A549 treated with CpdA at 1 μM for 4 hours (cell line): ENCODE measurements at places on chromosomes 12 and 14. TPM values are rescaled to one million over a fixed set of nuclear protein-coding genes. Genes with fewer than 3 reads are reported as not detected.

Gene CLEC2A
- not detected in 5 replicates for total RNA-seq

Gene TEX52
- not detected in 5 replicates for total RNA-seq

Gene TSPAN19
- 0.31 TPM in 1 of 5 replicates, not detected in the others for total RNA-seq

Gene RNASE2
- not detected in 5 replicates for total RNA-seq

Gene COL2A1
- 0.02 to 0.15 TPM (median 0.08 TPM) in 3 of 5 replicates, not detected in the others for total RNA-seq

Gene TESPA1
- not detected in 5 replicates for total RNA-seq

Gene TPH2
- not detected in 5 replicates for total RNA-seq

Gene KLRF1
- not detected in 5 replicates for total RNA-seq

Gene MLF2
- total RNA-seq = 262 to 311 TPM (median 307 TPM) in 5 replicates

Gene SPIC
- not detected in 5 replicates for total RNA-seq

Gene SCYL2
- 16.7 to 22.6 TPM (median 20.4 TPM) in 5 replicates for total RNA-seq

Gene DPPA3
- not detected in 5 replicates for total RNA-seq

Gene EGLN3
- 3.9 to 5.3 TPM (median 4.4 TPM) in 5 replicates for total RNA-seq

Gene FBXO34
- total RNA-seq = 12.5 to 17.0 TPM (median 15.1 TPM) in 5 replicates

Gene LBHD2
- 0.17 TPM in 1 of 5 replicates, not detected in the others for total RNA-seq

Gene RBP5
- not detected in 5 replicates for total RNA-seq

Gene FAIM2
- 0.06 to 0.14 TPM in 2 of 5 replicates, not detected in the others for total RNA-seq

Gene WSCD2
- not detected in 5 replicates for total RNA-seq

Gene AQP6
- not detected in 5 replicates for total RNA-seq

Gene CAPZA3
- not detected in 5 replicates for total RNA-seq

Gene KRT2
- total RNA-seq = 0.03 TPM in 1 of 5 replicates, not detected in the others

Gene PMCH
- total RNA-seq = 0.07 TPM in 1 of 5 replicates, not detected in the others

Gene GRIP1
- 0.71 to 6.3 TPM (median 4.1 TPM) in 5 replicates for total RNA-seq

Gene ADAM21
- total RNA-seq = 0.03 TPM in 1 of 5 replicates, not detected in the others

Gene SLCO1B1
- 0.26 to 0.53 TPM (median 0.37 TPM) in 5 replicates for total RNA-seq

Gene CTSG
- total RNA-seq = not detected in 5 replicates

Gene NUAK1
- 10.8 to 12.7 TPM (median 12.0 TPM) in 5 replicates for total RNA-seq

Gene CRACR2A
- total RNA-seq = 1.4 to 1.9 TPM (median 1.6 TPM) in 5 replicates

Gene CCDC196
- not detected in 5 replicates for total RNA-seq

Gene RND1
- total RNA-seq = 18.7 to 26.5 TPM (median 19.9 TPM) in 5 replicates

Gene PPP1R1A
- 0.10 to 0.21 TPM (median 0.11 TPM) in 3 of 5 replicates, not detected in the others for total RNA-seq

Gene KCNH3
- 2.4 to 3.0 TPM (median 2.9 TPM) in 5 replicates for total RNA-seq

Gene APOF
- not detected in 5 replicates for total RNA-seq

Gene DNAJC22
- 19.2 to 24.7 TPM (median 20.0 TPM) in 5 replicates for total RNA-seq

Gene LEMD3
- 9.7 to 12.4 TPM (median 12.0 TPM) in 5 replicates for total RNA-seq

Gene A2M
- total RNA-seq = 0.47 TPM in 1 of 5 replicates, not detected in the others

Gene LRTM2
- total RNA-seq = not detected in 5 replicates

Gene SPX
- 1.3 to 2.1 TPM (median 2.0 TPM) in 5 replicates for total RNA-seq

Gene TMPRSS12
- not detected in 5 replicates for total RNA-seq

Gene CCDC38
- total RNA-seq = 0.06 to 0.24 TPM (median 0.12 TPM) in 5 replicates

Gene KRT78
- total RNA-seq = 0.06 TPM in 1 of 5 replicates, not detected in the others

Gene GPR135
- total RNA-seq = 1.0 to 1.6 TPM (median 1.4 TPM) in 5 replicates

Gene OR4Q2
- total RNA-seq = not detected in 5 replicates

Gene GALNT16
- total RNA-seq = 2.5 to 3.8 TPM (median 3.6 TPM) in 5 replicates

Gene INHBC
- total RNA-seq = 0.03 to 0.07 TPM in 2 of 5 replicates, not detected in the others

Gene DTX1
- 0.32 to 0.67 TPM (median 0.46 TPM) in 5 replicates for total RNA-seq

Gene C12orf56
- total RNA-seq = 0.03 to 0.30 TPM (median 0.15 TPM) in 4 of 5 replicates, not detected in the other

Gene CDC42BPB
- total RNA-seq = 54.7 to 76.8 TPM (median 73.9 TPM) in 5 replicates

Gene GEMIN2
- total RNA-seq = 23.2 to 33.8 TPM (median 24.7 TPM) in 5 replicates

Gene C3AR1
- not detected in 5 replicates for total RNA-seq

Gene TRHDE
- total RNA-seq = 0.03 to 0.19 TPM (median 0.09 TPM) in 5 replicates

Gene RIMBP2
- 0.01 TPM in 1 of 5 replicates, not detected in the others for total RNA-seq

Gene OR6C76
- not detected in 5 replicates for total RNA-seq

Gene ATXN7L3B
- 13.2 to 17.5 TPM (median 16.2 TPM) in 5 replicates for total RNA-seq

Gene NDUFB1
- 328 to 436 TPM (median 346 TPM) in 5 replicates for total RNA-seq

Gene TAS2R42
- total RNA-seq = not detected in 5 replicates

Gene RNASE4
- 5.4 to 9.5 TPM (median 7.2 TPM) in 5 replicates for total RNA-seq
